Thyroid gland (tissue), 4 donors: ENCODE measurements at places on chromosomes 13 and 19. TPM values are rescaled to one million over a fixed set of nuclear protein-coding genes. Genes with fewer than 3 reads are reported as not detected.

The MCF2L gene
- total RNA-seq: 46.6 TPM

The GSX1 gene
- not detected for total RNA-seq

The ZNF304 gene
- total RNA-seq: 14.0 TPM

The URAD gene
- not detected for total RNA-seq

DNA sequence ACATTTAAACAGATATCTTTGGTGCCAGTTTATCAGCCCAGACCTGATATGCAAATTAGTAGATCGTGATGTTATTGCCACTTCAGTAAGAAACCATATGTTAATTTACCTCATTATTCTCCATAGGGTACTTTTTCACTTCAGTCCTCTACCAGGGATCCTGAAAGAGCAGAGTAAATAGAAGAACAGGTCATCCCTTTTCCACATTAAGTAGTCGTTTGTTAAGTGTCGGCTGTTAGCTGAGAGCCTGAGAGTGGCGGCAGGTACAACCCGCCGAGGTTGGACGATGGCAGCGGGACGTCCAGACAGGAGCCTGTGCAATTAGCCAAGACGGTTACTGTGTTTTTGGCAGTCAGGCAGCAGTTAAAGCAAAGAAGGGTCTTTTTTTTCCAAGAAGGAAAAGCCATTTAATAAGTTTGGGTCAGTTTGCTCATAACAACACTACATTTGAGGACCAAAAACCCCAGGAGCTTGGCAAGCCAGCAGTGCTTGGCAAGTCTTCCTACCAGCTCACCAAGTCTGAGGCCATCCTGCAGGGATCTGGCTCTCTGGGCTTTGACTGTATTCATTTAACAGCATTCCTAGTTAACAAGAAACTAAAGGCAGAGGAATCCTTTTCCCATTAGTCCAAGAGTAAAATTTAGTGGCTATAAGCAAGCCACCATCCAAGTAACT lies 231.8 kb downstream of the SHISA2 start:
- peak; percentile 48 for DNase-seq

- no peak for DNase-seq
These were observed 246.7 kb downstream of the RFC3 start for GRCh38 chr13:34064456-34065205.

DNA sequence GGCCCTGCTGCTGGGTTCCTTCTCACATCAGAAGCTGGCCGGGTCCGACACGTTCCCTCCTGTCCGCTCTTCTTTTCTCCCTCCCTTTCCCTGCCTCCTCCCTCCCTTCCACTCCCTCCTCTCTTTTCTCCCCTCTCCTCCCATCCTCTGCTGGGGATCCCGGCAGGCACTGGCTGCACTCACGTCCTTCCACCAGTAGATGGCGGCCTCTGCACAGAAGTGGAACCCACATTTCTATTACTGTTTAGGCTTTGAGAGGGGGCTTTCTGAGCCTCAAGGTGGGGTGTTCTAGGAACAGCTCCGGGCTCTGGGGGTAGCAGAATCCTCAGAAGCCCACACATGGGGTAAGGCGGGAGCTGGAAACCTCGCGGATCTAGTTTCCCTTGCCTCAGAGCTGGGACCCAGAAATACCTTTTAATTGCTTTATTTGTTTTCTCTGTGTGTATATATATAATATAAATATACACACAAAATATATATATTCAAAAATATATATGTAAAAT lies 294.2 kb downstream of the ZNF536 start:
- DNase-seq: peak; percentile 48

DNA sequence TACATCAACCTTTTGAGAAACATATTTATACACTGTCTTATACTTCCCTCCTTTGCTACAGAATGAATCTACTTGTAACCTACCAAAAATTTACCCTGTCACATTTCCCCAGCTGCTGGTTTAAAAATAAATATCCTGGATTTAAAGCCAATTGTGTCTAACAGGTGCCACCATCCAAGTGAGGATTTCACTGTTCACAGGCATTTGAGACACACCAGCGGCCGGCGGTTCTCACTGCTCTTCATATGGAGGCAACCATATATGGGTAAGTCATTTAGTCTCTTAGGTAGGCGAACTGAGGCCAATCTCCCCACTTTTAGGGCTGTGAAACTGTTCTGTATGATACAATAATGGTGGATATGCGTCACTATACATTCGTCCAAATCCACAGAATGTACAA lies 26.2 kb downstream of the SLC25A30 start:
- no peak for DNase-seq

DNA sequence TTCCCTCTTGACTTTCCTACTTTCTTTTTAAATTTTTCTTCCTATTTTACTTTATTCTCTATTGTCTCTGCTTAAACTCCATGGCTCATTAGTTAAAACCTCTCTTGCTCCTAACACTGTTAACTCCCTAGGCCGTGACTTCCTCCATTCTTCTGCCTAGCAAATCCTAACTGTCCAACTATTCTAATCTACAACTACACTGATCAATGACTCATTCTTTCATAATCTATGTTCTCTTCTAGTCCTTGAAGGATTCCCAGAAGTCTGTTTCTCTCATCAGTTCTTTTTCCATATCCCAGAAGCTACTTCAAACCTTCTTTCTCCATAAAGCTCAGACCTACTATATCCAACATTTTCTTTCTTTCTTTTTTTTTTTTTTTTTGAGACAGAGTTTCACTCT lies 66.9 kb downstream of the MICU2 start:
- no peak for DNase-seq

DNA sequence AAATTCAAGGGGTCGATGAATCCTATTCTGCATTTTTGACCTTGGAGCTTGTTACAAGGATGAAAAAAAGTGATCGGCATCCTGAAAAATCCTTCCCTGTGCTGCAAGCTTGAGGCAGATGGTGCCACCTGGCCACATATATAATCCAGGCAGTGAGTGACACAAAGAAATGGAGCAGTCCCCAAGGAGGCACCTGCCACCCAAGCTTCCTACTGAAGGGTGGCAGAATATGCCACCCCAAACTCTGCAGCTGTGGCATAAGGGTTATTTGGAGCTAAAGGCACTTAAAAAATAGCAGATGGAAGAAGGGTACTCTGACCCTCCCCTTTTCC lies 15.4 kb downstream of the TMEM272 start:
- no peak for DNase-seq
